Naive thymus-derived CD4-positive, alpha-beta T cell (primary cell): ENCODE measurements at places on chromosomes 3 and 15.

GRCh38 chr15:82804575-82804949, 1.3 kb downstream of the FSD2 start:
- H3K36me3 ChIP-seq: no peaks in the 10 kb centered on the region
- DNase-seq: no peak
- no peaks in the 10 kb centered on the region for H3K27me3 ChIP-seq
- H3K4me3 ChIP-seq: no peak overlapping the region

GRCh38 chr3:16280671-16281070, 15.7 kb downstream of the OXNAD1 start:
- no peak overlapping the region for H3K4me3 ChIP-seq
- no peak overlapping the region for H3K27ac ChIP-seq
- H3K27me3 ChIP-seq: no peaks in the 10 kb centered on the region
- H3K36me3 ChIP-seq: no peaks in the 10 kb centered on the region
- peaks cover 14% of the 10 kb centered on the region for H3K4me1 ChIP-seq

GRCh38 chr3:116390318-116390717, 55.0 kb downstream of the LSAMP start:
- no peaks in the 10 kb centered on the region for H3K4me1 ChIP-seq
- H3K36me3 ChIP-seq: no peaks in the 10 kb centered on the region
- H3K27ac ChIP-seq: no peak overlapping the region
- H3K27me3 ChIP-seq: no peaks in the 10 kb centered on the region
- H3K4me3 ChIP-seq: no peak overlapping the region

- no peak overlapping the region for H3K27ac ChIP-seq
- no peaks in the 10 kb centered on the region for H3K36me3 ChIP-seq
- no peaks in the 10 kb centered on the region for H3K4me1 ChIP-seq
- no peaks in the 10 kb centered on the region for H3K27me3 ChIP-seq
- no peak for DNase-seq
Measured at GRCh38 chr3:70889162-70890019, 577.0 kb upstream of the MDFIC2 start.

DNA sequence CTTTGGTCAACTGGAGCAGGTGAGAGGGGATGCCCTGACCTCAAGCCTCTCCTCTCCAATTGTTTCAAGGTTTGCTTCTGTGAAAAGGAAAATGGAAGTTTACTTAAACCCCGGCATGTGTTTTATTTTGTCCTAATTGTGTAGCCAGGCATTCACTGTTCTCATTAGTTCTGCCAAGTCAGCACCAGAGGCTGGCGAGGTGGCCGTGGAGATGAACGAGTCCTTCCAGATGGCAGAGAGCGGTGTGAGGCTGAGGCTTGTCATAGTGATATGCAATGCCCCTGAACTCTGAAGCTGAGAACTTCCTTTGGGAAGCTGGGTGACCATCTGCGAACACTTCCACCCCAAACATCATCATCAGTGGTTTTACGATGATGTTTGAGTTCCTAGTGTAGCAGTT, 199.6 kb downstream of the TJP1 start:
- DNase-seq: no peak
- H3K27me3 ChIP-seq: no peaks in the 10 kb centered on the region
- no peak overlapping the region for H3K4me3 ChIP-seq
- no peaks in the 10 kb centered on the region for H3K36me3 ChIP-seq
- H3K4me1 ChIP-seq: no peaks in the 10 kb centered on the region

GRCh38 chr3:99434190-99434589, 204.2 kb upstream of the COL8A1 start:
- H3K27ac ChIP-seq: no peak overlapping the region
- H3K4me1 ChIP-seq: no peaks in the 10 kb centered on the region
- no peaks in the 10 kb centered on the region for H3K27me3 ChIP-seq
- no peak overlapping the region for H3K4me3 ChIP-seq
- H3K36me3 ChIP-seq: no peaks in the 10 kb centered on the region

DNA sequence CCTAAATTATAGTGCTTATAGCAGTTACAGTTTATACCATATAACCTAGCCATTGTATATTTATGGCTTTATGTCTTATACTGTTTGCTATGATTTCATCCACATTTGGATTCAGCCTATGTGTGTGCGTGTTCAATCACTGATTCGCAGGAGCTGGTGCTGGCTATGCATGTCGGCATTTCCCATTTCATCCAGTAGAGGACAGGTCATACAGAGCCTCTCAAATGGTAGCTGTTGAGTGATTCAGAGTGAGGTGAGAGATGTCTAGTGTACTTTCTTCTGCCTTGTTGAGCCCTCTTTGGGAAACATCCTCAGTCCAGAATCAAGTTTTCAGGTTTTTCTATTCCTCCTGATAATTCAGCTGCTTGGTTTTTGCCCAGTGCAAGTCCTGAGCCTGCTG, 76.1 kb downstream of the FRMD4B start:
- H3K4me1 ChIP-seq: no peaks in the 10 kb centered on the region
- no peaks in the 10 kb centered on the region for H3K36me3 ChIP-seq
- H3K27ac ChIP-seq: no peak overlapping the region
- no peak overlapping the region for H3K4me3 ChIP-seq
- DNase-seq: no peak
- H3K27me3 ChIP-seq: no peaks in the 10 kb centered on the region

- H3K4me3 ChIP-seq: no peak overlapping the region
- H3K4me1 ChIP-seq: no peaks in the 10 kb centered on the region
- no peak overlapping the region for H3K27ac ChIP-seq
Measured at GRCh38 chr3:172185907-172186306, 146.5 kb downstream of the FNDC3B start.

DNA sequence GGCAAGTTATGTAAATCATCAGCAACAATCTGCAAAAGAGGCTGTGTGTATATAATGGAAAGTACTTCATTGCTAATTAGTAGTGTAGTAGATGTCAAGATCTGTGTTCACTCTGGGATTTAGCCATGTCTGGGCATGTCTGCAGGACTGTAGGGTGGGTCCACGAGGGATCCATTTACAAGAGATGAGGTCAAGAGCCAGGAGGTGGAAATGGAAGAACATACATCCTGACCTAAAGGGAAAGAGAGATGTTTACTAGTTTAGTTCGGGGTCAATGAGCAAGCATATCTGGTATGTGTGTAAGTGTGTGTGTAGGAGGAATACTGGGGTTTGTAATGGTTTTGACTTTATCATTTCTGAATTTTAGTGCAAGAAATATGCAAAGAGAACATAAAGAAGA, 171.5 kb upstream of the NANOGP8 start:
- no peaks in the 10 kb centered on the region for H3K36me3 ChIP-seq
- DNase-seq: no peak
- H3K27me3 ChIP-seq: no peaks in the 10 kb centered on the region

GRCh38 chr3:38645601-38646000, 3.9 kb downstream of the SCN5A start:
- no peaks in the 10 kb centered on the region for H3K36me3 ChIP-seq
- no peak overlapping the region for H3K27ac ChIP-seq
- no peak for DNase-seq
- H3K4me3 ChIP-seq: no peak overlapping the region
- H3K4me1 ChIP-seq: no peaks in the 10 kb centered on the region
- H3K27me3 ChIP-seq: peaks cover 10% of the 10 kb centered on the region

DNA sequence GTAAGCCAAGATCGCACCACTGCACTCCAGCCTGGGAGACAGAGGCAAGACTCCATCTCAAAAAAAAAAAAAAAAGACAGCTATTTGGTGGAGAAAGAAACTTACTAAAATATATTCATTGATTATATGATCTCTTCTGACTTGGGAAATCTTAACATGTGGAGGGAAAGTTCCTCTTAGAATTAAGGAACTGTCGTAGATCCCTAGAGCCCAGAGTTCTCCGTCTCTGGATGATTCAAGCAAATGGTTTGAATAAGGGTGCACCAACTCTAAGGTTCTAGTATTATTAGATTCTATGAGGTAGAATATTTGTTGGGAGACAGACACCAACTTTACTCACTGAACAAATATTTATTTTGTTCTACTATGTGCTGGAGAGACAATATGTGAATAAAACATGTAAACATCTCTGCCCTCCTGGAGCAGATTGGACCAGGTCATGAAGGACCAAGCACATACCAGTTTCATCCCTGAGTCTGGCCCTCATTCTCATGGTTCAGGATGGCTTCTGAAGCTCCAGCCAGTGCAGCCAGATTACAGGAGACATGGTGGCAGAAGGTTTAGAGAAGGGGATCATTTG, 129.7 kb downstream of the MITF start:
- H3K4me1 ChIP-seq: no peaks in the 10 kb centered on the region
- H3K27ac ChIP-seq: no peak overlapping the region
- no peaks in the 10 kb centered on the region for H3K36me3 ChIP-seq

GRCh38 chr3:12396471-12396870, 87.8 kb upstream of the TSEN2 start:
- H3K4me3 ChIP-seq: no peak overlapping the region
- H3K27me3 ChIP-seq: no peaks in the 10 kb centered on the region
- H3K4me1 ChIP-seq: no peaks in the 10 kb centered on the region

- no peak for DNase-seq
- no peaks in the 10 kb centered on the region for H3K4me1 ChIP-seq
- H3K27ac ChIP-seq: no peak overlapping the region
- no peaks in the 10 kb centered on the region for H3K36me3 ChIP-seq
- no peaks in the 10 kb centered on the region for H3K27me3 ChIP-seq
- H3K4me3 ChIP-seq: no peak overlapping the region
Measured at GRCh38 chr3:29764603-29765254, 483.9 kb downstream of the RBMS3 start.

DNA sequence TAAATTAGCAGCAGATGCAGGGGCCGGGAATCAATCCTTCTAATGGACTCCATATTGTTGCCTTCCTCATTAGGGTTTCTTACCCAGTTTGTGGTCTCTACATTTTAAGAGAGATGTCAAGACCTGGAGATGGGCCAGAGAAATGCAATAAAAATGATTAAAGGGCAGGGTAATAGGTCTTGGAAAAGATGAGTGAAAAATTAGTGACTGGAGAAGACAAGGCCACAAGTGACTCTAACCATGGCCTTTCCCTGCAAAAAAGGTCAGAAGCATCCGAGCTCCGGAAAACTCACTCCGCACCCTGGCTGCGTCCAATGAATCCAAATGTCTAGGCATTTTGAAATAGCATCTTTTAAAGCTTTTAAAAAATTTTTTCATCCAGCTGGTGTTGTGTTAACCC, 152.8 kb downstream of the ARRDC4 start:
- no peak overlapping the region for H3K27ac ChIP-seq
- H3K27me3 ChIP-seq: no peaks in the 10 kb centered on the region
- no peaks in the 10 kb centered on the region for H3K4me1 ChIP-seq

DNA sequence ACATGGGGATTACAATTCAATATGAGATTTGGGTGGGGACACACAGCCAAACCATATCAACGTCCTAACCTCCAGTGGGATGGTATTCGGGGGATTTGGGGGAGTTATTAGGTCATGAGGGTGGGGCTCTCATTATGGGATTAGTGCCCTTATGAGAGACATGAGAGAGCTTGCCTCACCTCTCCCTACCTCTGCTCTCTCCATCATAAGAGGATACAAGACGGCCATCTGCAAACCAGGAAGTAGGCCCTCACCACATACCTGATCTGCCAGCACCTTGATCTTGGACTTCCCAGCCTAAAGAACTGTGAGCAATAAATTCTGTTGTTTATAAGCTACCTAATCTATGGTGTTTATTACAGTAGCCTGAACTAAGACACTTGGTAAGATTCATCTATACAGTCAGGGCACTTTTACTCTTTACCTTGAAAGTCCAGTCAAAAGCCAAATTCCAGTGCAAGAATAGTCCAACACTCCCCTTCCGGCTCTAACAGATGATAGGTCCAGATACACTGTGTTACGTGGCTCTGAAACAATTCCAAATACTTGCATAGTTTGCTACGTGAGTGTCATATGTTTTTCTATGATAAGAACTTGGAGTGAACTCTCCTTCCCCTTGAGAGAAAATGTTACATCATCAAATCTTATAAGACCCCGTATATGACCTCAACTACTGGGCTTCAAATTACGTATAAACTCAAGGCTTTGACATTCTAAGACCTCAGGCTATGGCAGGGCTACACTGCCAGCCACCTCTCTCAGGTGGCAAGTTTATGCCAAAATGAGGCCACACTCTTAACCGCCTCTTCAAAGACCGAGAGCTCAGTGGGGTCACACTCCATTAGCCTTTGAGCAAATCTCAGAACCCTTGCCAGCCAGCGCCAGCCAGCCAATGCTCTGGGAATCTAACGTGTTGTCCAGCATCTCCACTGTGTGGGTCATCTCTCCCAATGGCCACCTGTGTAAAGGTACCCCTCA, 129.9 kb downstream of the XXYLT1 start:
- no peak overlapping the region for H3K4me3 ChIP-seq
- H3K36me3 ChIP-seq: no peaks in the 10 kb centered on the region
- H3K27ac ChIP-seq: no peak overlapping the region
- DNase-seq: no peak
- no peaks in the 10 kb centered on the region for H3K27me3 ChIP-seq

DNA sequence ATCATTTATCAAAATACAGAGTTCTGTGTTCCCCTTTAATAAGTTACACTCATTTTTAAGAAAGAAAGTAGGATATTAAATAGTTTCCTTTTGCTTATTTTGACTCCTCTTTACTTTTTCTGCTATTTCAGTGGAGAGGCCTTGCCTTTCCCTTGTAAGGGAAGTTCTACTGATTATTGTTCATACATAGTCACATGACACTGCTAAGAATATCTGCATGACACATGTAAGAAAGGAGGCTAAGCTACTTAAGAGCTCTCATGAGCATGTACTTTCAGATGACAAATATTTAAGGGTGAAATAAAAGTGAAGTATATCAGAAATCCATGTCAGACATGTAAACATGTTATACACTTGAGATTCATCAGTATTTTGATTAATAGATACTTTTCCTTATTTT, 39.0 kb downstream of the MYRIP start:
- no peaks in the 10 kb centered on the region for H3K27me3 ChIP-seq
- H3K4me3 ChIP-seq: no peak overlapping the region
- no peaks in the 10 kb centered on the region for H3K4me1 ChIP-seq

DNA sequence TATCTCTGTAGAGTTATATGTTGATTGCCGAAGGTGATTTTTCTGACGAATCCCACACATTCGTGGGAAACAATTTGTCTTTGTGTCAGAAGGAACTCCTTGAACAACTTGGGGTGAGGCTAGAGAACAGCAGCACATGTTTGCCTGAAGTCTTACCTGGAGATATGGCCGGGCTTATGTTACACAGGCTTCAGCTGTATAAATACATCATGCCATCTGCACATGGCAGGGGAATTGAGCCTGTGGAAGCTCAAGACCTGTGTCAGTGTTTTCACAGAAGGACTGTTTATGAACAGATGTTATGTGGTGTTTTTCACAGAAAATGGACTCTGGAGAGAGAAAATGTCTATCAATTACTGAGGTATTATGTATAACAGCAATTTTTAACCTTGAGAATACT, 203.6 kb upstream of the MDFIC2 start:
- no peak overlapping the region for H3K4me3 ChIP-seq
- H3K27me3 ChIP-seq: no peaks in the 10 kb centered on the region
- H3K27ac ChIP-seq: no peak overlapping the region
- no peaks in the 10 kb centered on the region for H3K36me3 ChIP-seq

DNA sequence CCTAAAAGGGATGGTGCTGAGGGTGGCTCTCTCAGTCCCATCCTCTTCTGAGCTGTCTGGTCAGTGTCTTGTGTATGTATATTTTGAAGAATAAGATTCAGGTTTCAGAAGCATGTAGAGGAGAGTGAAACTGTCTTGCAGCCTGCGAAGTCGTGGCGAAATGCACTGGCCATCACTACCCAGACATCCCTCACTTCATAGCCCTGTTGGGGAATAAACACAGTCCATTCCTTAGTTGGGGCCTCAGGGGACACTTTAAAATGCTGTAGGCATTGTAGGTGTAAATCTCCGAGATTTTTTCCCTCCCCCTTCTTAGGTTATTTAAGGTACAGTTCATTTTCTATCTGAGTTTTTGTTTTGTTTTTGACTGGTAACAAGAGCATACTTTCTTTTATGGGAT, 93.8 kb downstream of the DNASE1L3 start:
- no peak overlapping the region for H3K4me3 ChIP-seq
- peaks cover 24% of the 10 kb centered on the region for H3K4me1 ChIP-seq
- no peak overlapping the region for H3K27ac ChIP-seq
- no peak for DNase-seq
- H3K27me3 ChIP-seq: no peaks in the 10 kb centered on the region
